ENCODE measurements at places on chromosomes 6 and 20. TPM values are rescaled to one million over a fixed set of nuclear protein-coding genes. Genes with fewer than 3 reads are reported as not detected.
A peak's percentile ranks its signal among the peaks of the same experiment; 100 is the strongest.

DNA sequence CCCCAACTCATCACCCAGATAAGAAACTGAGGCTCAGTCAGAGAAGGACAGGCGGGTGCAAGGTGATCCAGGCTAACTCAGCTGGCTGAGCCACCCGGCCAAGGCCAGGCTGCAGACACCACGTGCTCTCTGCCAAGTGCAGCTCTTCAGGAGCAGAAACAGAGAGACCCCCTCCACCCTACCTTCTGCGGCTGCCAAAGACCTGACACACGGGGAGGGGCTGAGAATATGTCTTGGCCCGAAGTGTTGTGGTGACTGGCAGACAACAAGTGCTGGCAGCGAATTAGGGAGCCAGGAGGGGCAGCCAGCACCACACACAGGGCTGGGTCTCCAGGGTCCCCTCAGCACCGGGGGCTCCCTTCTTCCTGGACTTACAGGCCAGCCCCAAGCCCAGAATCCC, 22.5 kb downstream of the PREX1 start:
- no peak for DNase-seq

DNA sequence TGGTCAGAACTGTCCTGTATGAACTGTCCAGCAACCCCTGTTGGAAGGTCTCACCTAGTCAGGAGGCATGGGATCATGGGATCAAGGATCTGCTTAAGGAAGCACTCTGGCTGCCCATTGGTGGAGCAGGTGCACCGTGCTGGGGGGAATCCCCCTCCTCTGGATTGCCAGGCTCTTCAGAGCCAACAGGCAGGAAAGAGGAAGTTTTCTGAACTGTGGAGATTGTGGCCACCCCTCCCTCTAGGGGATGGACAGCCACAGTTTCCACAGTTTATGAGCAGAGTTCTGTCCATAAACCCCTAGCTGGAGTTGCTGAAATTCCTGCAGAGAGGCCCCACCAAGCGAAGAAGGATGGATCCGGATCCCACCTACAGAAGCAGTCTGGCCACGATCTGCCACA, 13.0 kb upstream of the HLA-DQB1 start:
- DNase-seq = no peak

GRCh38 chr20:59185809-59186208, 22.2 kb downstream of the ZNF831 start:
- no peak for DNase-seq

- DNase-seq = no peak
Measured at GRCh38 chr20:50276119-50277063, 85.8 kb downstream of the CEBPB start.

GRCh38 chr20:38270869-38271605, 10.5 kb upstream of the KIAA1755 start:
- no peak for DNase-seq

- DNase-seq = no peak
Measured at GRCh38 chr6:364609-365540, 26.7 kb upstream of the IRF4 start.

DNA sequence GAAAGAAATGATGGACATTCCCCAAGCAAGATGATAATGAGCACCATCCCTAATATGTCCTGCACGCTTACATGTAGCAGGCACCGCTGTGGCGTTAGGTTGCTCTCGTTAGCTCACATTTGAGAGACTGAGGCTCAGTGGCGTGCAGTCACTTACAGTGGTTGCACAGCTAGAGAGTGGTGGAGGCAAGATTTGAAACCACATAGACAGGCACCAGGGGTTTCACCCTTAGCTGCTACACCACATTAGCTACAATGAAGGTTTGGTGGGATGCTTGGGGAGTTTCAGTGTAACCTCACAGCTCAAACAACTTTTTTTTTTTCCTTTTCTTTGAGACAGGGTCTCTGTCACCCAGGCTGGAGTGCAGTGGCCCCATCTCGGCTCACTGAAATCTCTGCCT, 3.7 kb downstream of the COX4I2 start:
- DNase-seq = peak; percentile 66

GRCh38 chr20:38961530-38962043, 557 bp upstream of the DHX35 start:
- peak; percentile 39 for DNase-seq

GRCh38 chr6:83311231-83311630, 118.1 kb downstream of the RWDD2A start:
- DNase-seq = no peak

GRCh38 chr6:139407718-139408222, 33.3 kb upstream of the CITED2 start:
- no peak for DNase-seq

- no peak for DNase-seq
Measured at GRCh38 chr6:67653561-67653960, 981.5 kb upstream of the ADGRB3 start.

GPR6 gene
- not detected for total RNA-seq

PKIB gene
- 0.76 TPM for total RNA-seq

BMP5 gene
- total RNA-seq = not detected

MUC21 gene
- not detected for total RNA-seq

DLL1 gene
- total RNA-seq = 10.7 TPM

KCNK17 gene
- total RNA-seq = not detected

ELOVL4 gene
- 0.74 TPM for total RNA-seq

C6orf132 gene
- total RNA-seq = not detected

ASXL1 gene
- 97.4 TPM for total RNA-seq

Measured in activated CD8-positive, alpha-beta T cell treated with anti-CD3 and anti-CD28 coated beads, Interleukin-2, amount 10 ng/mL, durations not matched to agents 7 days and 5 days (primary cell).